ENCODE measurements at places on chromosomes 4 and X.

DNA sequence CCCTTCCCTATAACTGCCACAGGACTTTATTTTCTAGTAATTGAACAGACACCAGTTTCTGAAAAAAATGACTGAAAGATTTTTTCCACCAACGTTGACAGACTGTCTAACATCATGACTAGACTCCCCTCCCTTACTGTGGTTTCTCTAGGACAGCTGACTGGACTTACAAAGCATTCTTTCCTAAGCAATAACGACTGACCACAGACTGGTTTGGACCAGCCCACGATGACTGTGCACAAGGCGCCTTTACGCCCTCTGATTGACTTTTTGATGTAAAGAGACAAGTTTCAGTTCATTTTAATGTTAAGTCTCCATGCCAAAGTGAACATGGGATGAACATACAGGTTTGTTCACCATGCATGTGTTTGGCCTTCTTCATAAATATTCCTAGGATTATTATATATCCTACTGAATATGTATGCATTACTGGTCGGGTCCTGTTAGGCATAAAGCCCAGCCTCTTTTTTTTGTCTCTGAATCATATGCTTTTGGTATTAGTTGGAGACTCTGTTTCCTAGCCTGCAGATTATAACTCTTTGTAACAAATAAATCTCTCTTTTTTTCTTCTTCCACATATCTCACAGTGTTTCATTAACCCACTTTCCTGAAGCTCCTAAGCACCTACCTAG is 50.5 kb upstream of the UGT2B4 start:
- DNase-seq, result no peak

DNA sequence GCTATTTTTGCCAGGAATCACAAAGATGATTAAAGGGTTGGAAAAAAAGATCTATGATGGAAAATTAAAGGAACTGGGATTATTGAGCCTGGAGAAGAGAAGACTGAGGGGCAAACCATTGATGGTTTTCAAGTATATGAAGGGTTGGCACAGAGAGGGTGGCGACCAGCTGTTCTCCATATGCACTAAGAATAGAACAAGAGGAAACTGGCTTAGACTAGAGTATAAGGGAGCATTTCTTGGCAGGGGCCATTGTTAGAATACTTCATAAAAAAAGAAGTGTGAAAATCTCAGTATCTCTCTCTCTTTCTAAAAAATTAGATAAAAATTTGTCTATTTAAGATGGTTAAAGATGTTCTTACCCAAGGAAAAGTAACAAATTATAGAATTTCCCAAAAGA is 75.1 kb downstream of the NPNT start:
- DNase-seq, result no peak

- DNase-seq, result no peak
Measured at GRCh38 chrX:47576021-47576898, 6.0 kb upstream of the TIMP1 start.

- no peak for DNase-seq
Measured at GRCh38 chrX:95762716-95763115, 921.9 kb upstream of the DIAPH2 start.

DNA sequence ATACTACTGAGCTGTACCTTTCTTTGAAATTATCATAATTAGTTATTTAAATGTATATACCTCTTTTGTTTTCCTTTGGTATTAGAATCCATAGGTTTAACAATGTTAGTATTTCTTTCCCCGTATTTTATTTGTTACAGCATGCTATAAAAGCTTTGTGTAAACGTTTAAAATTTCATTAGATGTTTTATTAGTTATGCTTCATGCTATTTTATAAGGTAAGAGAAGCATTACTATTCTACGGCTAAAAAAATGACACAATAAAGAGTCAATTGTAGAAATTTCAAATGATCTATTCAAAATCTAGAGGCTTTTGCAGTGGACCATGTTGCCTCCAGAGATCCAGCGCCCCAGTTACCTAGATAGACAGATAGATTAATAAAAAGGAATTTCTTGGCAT is 1203.3 kb upstream of the IGFBP7 start:
- no peak for DNase-seq

GRCh38 chrX:66018585-66019309 is 21.1 kb downstream of the VSIG4 start:
- DNase-seq, result no peak

- no peak for DNase-seq
Measured at GRCh38 chrX:110425222-110426154, 66.8 kb downstream of the RTL9 start.

- DNase-seq, result no peak
Measured at GRCh38 chr4:121936101-121936500, 15.8 kb downstream of the TRPC3 start.

DNA sequence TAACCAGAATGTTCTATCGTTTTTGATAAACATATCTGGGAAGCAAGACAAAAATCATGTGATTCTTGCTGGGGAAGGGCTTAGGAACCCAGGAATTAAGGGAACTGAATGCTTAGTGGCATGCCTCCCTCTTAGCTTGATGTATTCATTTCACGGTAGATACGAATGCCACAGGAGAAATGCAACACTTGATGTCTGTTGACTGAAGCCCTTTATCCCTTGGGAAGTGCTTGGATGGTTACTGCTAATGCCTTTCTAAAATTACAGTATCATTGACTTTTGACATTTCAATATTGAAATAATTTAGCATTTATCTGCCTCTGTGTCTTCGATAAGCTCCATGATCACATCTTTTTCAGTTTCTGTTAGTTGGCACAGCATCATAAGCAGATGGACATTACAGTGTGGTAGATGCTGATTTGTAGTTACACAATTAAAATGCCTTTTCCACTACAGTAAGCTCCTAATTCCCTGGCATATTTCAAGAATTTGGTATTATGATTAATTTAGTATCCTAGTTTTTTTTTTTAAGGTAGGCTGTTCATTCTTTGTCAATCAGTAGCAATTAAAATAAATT is 226.7 kb downstream of the ARHGAP10 start:
- no peak for DNase-seq

GRCh38 chr4:143431526-143432257 is 81.8 kb upstream of the SMARCA5 start:
- no peak for DNase-seq

GRCh38 chr4:52106660-52107059 is 55.6 kb downstream of the SPATA18 start:
- DNase-seq, result no peak

DNA sequence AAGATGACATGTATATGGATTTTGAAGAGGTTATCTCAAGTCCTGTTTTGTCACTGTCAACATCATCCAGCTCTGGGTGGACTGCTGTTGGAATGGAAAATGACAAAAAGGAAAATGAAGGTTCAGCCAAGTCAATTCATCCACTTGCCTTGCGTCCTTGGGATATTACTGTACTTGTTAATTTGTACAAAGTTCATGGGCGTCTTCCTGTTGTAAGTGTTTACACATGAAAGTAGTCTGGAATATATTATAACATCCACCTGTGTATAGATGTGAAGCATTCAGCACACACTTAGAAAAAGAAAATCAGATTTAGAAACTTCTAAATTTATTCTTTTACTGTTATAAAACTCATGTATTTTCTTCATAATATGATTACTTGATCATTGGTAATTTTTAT is 67.2 kb downstream of the BLTP1 start:
- no peak for DNase-seq

DNA sequence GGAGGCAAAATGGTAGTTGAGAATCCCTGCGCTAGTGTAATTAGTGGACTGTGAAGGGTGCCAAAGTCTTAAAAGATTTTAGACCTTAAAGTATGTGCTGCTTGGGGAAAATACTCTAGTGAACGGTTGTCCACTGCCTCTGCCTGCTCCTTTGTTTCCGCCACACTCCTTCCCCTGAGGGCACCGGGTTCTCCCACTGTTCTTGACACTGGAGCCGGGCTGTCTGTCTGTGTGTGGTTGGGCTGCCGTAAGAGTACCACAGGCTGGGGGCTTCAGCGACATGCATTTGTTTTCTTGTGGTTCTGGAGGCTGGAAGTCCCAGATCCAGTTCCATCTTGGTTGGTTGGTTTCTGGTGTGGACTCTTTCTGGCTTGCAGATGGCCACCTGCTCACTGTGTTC is 76.2 kb downstream of the CLDN34 start:
- no peak for DNase-seq

DNA sequence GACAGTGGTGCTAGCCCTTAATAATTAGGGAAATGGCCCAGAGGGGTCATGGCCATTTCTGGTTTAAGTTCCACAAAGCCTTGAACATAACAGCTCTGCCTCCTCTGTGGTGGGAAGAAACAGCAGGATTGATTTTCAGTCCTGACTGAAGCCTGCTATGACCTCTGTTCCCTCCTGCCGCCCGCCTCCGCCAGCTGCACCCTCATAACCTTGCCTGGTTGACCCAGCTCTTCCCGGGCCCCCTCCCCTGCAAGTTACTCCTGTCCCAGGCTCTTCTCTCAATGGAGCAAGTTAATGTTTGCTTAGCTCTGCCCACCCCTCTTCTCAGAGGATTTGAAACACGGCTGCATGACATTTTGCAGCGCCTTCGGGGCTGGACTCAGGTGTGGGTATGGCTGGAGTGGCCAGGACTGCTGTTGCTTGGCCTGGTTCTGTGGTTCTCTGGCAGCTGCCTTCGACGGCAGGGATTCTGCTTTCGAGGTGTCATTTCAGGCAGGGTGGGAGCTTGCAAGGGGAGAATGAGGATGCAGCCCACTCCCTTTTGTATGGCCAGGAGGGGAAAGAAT is 27.3 kb downstream of the BCORL1 start:
- no peak for DNase-seq

DNA sequence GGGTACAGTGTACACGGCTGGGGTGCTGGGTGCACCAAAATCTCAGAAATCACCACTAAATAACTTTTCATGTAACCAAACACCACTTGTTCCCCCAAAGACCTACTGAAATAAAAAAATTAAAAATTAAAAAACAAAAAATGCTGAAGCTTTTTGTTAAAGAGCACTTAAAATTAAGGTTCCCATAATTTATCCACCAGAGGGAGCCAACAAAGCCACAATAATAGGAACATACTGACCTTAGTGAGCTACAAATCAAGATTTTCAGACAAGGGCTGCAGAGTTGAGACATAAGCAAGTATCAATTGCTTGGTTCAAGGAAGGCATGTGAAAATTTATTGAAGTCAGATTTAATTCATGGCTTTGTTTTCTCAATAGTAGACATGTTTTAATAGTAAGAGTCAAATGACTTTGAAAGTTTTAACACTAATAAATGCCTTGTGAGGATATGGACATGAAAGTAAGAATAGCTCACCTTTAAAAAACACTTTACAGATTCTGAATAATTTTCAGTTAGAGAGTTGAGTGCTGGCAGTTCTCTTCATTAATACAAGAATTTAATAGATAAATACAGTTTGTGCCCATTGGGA is 43.0 kb upstream of the SCOC start:
- no peak for DNase-seq

- DNase-seq, result no peak
Measured at GRCh38 chrX:38189431-38190250, 31.0 kb downstream of the SRPX start.

DNA sequence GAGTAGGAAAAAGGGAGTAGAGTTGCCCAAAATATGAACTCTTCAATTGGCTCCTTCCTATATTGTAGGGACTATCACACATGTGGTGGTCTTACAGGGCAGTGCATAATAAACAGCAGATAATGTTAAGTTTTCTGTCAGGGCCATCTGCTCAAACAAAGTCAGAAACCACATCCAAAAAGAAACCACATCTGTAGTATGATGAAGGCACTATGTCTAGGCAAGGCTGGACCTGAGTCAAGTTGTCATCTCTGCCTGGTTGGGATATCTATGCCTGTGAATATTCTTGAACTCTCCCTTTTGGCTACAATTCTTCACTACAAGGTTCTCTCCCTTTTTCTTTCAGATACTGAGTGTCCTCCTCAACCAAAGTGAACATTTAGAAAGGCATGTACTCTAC is 109.4 kb upstream of the C1GALT1C1 start:
- no peak for DNase-seq

DNA sequence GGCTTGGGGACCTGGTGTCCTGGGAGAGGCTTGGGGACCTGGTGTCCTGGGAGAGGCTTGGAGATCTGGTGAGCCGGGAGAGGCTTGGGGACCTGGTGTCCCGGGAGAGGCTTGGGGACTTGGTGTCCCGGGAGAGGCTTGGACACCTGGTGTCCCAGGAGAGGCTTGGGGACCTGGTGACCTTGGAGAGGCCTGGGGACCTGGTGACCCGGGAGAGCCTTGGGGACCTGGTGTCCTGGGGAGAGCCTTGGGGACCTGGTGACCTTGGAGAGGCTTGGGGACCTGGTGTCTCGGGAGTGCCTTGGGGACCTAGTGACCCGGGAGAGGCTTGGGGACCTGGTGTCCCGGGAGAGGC is 12.6 kb downstream of the SHOX start:
- no peak for DNase-seq

DNA sequence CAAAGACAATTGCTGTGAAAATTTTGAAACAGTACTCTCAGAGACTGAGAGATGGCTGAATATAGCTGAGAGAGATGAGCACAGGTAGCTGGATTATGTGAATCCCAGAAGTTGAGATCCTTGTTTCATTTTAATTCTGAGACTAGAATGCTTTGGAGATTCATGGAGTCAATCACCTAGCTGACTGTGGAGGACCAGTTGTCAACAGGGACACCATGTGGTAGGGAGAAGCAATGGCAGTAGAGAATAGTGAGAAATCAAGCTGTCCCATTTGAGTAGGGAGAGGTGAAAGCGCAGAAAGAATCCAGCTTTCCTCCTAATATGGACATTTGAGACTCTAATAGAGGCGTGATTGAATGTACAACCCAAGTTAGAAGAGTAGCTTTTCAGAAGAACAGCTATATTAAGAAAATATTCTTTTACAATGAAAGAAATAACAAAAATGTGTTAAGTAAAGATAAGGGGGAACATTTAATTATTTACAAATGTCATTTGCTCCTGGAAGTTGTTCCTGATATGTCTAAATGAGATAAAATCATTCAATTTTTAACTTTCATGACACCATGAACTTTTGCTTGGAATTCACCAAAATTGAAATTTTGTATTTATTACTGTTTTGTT is 30.3 kb upstream of the GLRB start:
- no peak for DNase-seq

DNA sequence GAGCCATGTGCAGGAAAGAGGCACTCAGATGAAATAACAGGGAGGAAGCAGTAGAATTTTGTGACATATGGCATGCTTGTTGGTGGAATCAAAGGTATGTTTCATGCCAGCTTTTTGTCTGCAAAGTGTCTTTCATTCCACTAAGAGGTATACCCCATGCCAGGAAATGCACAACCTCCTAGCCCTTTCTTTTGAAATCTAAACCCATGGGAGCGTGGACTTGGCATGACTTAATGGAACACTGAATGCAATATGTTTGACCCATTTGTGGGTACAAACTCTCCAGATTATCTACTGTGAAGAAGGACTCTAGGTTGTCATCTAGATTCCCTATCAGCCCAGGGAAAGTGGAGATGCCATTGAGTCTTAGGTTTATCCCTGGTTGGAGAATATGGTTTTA is 338.3 kb upstream of the TEX13C start:
- no peak for DNase-seq

GRCh38 chr4:75769036-75769435 is 44.7 kb downstream of the USO1 start:
- DNase-seq, result no peak

DNA sequence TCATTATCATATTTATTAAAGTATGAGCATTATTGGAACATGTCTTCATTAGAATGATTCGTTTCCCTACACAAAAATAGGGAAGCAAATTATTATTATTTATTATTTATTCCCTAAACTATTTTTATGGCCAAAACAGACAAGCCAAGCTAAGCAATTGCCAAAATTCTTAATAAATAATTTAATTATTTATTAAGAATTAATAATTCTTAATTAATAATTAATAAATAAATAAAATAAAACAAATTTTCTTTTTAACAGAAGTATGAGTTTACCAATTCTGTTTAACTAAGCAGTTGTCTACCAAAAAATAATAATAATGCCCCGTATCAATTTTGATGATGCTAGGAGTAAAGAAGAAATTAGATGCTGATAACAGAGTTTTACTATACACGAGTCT is 1080.8 kb upstream of the AGA start:
- DNase-seq, result no peak

GRCh38 chr4:13665701-13666660 is 38.5 kb upstream of the BOD1L1 start:
- DNase-seq, result no peak

Measured in stimulated activated CD8-positive, alpha-beta memory T cell treated with anti-CD3 and anti-CD28 coated beads, Interleukin-4, amount 100 ng/mL, for 4 hours (primary cell).